CD4-positive, alpha-beta T cell treated with Interleukin-4 for 1 hour (primary cell): ENCODE measurements at places on chromosomes 6 and 20.

DNA sequence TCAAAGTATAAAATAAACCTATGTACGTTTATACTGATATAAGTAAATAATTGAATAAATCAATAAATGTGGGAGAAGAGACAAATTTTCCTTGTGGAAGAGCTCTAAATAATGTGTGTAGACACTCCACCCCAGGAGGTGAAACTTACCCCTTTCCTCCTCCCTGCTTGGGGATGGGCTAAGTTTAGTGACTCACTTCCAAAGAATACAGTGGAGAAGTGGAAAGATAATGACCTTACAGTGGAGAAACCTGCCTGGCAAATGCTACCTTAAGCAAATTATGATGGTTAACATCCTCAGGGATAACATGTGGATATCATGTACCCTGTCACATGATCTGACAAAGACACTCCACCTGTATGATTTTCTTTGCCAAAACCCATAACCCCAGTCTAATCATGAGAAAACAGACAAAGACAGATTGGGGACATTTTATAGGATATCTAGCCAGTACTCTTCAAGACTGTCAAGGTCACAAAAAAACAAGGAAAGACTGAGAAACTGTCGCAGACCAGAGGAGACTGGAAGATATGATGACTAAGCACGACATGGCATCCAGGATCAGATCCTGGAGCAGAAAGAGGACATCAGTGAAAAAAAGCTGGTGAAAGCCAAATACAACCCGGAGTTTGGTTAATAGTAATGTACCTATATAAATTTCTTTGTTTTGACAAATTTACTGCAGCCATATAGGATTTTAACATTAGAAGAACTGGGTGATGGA lies 195.5 kb upstream of the PRDM1 start:
- no peak for DNase-seq

DNA sequence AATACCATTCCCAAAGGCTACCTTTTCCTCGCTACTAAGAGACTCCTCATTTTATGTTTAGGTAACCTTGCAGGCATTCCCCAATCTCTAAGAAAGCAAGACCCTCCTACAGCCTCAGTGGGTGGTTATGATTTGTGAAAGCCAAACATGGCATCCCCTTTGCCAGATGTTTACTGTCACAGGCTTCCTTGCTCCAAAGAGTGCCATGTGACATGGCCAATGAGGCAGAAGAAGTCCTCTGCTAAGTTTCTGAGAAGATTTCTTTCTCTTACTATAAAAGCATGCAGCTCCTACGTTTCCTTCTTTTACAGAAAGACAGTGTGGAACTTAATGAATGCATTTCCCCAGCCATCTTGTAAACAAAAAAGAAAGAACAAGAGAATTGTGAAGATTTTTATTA lies 688.2 kb downstream of the TBC1D32 start:
- no peak for DNase-seq

- no peak for DNase-seq
These were observed 99.9 kb upstream of the SHLD1 start for GRCh38 chr20:5650280-5650691.

- DNase-seq: peak; percentile 48
These were observed 50.2 kb downstream of the TMEM242 start for GRCh38 chr6:157272866-157273755.

GRCh38 chr6:42378125-42378524 lies 73.6 kb downstream of the TRERF1 start:
- DNase-seq: no peak

DNA sequence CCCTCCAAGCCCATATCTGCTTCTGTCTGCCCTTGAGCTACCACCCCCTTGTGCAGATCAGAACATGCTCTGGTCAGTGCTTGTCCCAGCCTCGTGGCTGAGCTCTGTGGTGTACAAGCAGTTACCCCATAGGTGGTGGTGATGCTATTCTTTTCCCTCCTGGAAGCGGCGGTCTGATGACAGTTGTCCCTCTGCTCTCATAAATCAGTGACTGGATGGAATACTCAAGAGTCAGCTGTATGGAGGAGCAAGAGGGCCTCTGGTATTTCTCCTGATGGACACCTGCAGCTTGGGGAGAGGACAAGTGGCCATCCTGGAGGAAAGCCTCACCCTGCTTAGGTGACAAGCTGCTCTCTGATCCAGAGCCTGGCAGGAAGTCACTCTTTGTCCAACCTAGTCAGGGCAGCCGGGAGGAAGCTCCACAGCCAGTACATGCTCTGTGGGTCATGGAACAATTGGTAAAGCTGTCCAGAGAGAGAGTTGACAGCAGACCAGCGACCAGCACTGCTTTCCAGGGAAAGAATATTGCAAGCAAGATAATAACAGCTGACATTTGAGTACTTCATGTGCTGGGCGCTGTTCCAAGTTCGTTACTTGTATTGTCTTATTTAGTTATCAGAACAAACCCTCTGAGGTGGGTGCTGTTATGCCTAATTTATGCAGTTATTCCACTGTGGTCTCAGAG lies 47.1 kb downstream of the SCAND1 start:
- DNase-seq: no peak

- no peak for DNase-seq
These were observed 380.0 kb downstream of the BTBD9 start for GRCh38 chr6:38259736-38260135.

DNA sequence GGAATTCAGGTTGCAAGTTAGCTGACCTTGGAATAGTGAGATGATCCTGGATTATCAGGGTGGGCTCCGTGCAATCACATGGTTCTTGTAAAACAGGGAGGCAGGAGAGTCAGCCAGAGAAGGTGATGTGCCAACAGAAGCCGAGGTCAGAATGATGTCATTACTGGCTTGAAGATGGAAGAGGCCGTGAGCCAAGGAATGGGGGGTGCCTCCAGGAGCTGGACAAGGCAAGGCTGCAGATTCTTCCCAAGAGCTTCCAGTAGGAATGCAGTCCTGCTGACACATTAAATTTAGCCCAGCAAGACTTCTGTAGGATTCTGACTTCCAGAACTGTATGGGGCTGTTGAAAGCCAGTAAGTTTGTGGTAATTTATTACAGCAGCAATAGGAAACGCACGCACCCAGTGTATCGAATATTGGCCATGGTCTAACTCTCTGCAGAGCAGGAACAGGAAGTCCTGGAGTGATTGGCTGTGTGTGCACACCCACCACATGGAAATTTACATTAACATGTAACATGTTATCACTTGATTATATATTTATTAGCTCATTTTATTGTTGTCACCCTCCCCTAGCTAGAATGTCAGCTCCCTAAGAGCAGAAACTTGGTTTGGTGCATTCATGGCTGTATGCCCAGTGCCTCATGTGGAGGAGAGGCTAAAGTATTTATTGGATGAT lies 19.1 kb downstream of the SLC24A3 start:
- no peak for DNase-seq

GRCh38 chr20:35739294-35740163 lies 2.5 kb downstream of the RBM39 start:
- DNase-seq: peak; percentile 69

- DNase-seq: no peak
These were observed 5.5 kb downstream of the PPP1R3G start for GRCh38 chr6:5090603-5091002.

GRCh38 chr6:122151066-122151465 lies 248.4 kb upstream of the HSF2 start:
- no peak for DNase-seq

DNA sequence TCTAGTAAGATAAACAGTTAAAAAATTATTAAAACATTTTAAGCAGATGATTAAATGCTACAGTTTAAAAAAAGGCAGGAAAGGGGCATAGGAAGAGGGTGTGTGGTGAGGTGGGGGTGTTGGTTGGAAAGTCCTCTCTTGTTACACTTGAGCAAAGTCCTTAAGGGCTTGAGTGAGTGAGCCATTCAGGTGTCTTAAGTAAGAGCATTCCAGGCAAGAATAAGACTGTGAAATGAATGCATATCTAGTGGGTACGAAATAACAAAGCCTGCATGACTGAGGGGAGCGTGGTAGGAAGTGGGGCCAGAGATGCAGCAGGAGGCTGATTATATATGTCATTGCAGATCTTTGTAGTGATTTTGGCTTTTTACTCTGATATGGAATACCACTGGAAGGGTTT lies 5.1 kb downstream of the CDKAL1 start:
- no peak for DNase-seq

DNA sequence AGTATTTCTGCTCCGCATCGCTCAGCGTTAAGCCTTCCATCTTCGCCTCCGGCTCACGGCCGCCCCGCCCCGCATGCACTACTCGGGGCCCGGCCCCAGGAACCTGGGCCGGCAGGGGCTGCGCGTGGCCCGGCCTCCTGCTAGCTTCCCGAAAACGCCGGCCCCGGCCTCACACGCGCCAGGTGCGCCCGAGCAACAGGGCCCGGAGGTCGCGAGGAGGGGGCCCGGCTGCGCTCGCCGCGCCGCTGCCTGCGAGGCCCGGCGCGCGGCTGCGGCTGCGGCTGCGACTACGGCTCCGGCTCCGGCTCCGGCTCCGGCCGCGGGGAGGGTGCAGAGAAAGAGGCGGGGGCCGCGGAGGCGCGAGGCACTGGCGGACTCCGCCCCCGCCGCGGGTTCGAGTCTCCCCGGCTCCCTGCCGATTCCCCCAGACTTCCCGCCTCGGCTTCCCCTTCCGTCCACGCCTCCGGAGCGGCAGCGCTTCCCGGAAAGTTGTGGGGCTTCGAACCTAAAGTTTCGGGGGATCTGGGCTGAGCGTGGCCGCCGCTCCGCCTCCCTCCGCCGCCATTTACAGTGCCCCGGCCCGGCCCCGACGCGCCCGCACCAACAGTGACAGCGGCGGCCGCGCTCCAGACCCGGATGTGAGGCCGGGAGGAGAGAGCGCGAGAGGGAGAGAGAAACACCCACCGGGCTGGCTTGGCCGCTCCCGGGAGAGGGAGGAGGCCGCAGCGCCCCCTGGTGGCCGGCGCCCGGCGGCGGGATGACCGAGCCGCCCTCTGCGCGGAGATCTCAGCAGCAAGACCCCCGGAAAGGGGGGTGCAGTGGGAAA lies at the start of gene REPS1:
Gene REPS1 (minus strand): TSS at position 611 of the 826 bp plus-strand sequence. CDS start 571 bp downstream, at position 40.
- peak; percentile 91 for DNase-seq

GRCh38 chr20:61514805-61515505 lies 262.9 kb downstream of the CDH4 start:
- no peak for DNase-seq

GRCh38 chr20:22699396-22699795 lies 115.0 kb upstream of the FOXA2 start:
- DNase-seq: no peak

- DNase-seq: no peak
These were observed 1.7 kb downstream of the SMOC2 start for GRCh38 chr6:168442646-168443045.

GRCh38 chr20:25669826-25670422 lies 26.7 kb downstream of the ZNF337 start:
- DNase-seq: no peak

DNA sequence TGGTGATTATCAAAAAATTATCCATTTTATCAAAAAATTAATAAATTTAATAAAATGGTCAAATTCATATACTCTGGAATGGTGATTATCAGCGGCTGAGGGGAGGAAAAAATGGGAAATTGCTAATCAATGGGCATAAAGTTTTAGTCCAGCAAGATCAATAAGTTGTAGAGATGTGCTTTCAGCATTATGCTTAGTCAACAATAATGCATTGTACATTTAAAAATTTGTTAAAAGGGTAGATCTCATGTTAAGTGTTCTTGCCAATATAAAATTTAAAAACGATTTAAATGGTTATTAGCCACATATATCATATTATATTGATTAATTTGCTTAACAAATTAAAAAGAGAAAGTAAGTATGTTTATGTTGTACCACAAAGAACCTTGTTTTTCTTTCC lies 56.6 kb downstream of the HS3ST5 start:
- DNase-seq: no peak

GRCh38 chr20:50588034-50588736 lies 78.0 kb downstream of the PTPN1 start:
- DNase-seq: peak; percentile 63

- DNase-seq: no peak
These were observed 345.2 kb upstream of the RGS17 start for GRCh38 chr6:153476243-153476642.

GRCh38 chr20:42986143-42986773 lies 203.4 kb downstream of the PTPRT start:
- no peak for DNase-seq

- no peak for DNase-seq
These were observed 33.6 kb downstream of the FAM209B start for GRCh38 chr20:56566621-56567020.

- peak; percentile 10 for DNase-seq
These were observed 41.5 kb upstream of the SRF start for GRCh38 chr6:43129434-43130194.

GRCh38 chr20:23129891-23130621 lies 43.9 kb upstream of the CD93 start:
- DNase-seq: no peak

DNA sequence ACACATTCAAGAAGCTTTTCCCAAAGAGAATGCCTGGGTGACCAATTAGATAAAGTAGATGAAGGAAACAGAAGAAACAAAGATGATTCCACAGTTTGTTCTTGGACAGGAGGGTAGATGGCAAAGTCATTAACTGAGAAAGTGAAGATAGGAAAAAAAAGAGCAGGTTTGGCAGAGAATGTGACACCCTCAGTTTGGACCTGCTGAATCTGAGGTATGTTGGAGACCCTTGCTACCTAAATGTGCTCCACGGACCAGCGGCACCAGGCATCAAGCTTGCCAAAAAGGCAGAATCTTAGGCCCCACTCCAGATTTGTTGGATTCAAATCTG lies 49.7 kb downstream of the ARHGAP18 start:
- no peak for DNase-seq
